WERI-Rb-1 (cell line): ENCODE measurements at places on chromosomes 3 and 15.

GRCh38 chr3:10726787-10727186, 89.2 kb upstream of the SLC6A11 start:
- no peak for DNase-seq

DNA sequence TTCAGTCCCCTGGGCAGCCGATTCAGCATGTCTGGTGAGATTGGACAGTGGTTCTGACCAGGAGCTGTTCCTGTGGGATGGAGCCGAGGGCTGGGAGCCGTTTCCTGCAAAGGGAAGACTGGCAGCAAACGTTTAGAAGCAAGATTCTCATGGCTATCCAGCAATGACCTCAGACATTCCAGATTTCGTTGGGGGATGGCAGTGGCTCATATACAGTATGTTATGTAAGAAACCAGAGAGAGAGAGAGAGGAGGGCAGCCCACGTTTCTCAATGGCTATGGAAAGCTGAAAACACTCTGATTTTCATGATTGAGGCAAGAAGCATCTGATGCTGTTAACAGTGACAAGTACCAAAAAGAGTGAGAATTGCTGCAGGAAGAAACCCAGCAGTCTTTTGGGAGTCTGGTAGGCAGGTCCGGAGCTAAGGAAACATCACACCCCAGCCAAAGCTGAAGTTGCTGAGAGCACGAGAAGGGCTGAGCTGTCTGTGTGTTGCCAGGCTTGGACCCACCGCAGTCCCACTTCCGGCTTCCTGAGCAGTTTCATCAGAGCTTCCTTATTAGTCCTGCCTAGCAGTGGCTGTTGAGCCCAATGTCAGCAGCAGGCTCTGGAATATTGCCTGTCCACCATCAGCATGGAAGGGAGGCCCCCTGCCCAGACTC, 25.6 kb upstream of the VPS8 start:
- no peak for DNase-seq

- DNase-seq = no peak
Measured at GRCh38 chr3:46714728-46715506, 2.8 kb downstream of the PRSS50 start.

DNA sequence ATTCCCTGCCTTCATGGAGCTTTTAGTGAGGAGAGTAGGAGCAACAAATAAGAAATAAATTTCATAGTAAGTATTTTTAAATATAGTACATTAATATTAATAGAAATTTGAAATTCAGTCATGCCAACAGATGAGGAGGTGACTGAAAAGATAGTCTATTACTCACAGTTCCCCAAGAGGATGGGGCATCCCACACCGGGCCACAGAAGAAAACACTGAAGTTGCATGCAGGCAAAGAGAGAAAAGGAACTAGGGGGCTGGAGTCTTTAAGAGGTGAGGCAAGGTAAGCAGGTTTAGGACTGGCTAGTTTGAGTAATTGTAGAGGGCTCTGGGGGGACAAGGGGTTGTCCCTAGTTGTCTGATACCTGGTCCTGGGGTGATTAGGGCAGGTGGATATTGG, 120.1 kb upstream of the UMPS start:
- no peak for DNase-seq

DNA sequence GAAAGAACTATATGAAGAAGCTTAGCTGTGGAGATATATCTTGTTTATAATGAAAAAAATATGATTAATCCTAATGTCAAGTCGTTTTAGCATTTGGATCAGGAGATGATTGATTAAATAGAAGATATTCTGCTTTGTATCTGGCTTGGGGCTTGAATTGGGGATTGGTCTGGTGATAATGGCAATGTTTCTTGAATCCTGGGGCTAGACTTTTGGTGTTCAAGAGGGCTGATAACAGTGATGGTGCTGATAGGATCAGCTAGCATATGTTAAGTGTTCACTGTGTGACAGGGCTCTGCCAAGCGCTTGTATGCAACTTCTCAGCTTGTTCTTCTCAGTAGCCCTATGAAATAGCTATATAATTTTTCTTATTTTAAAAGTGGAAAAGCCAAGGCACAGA, 20.2 kb downstream of the CNOT10 start:
- no peak for DNase-seq

DNA sequence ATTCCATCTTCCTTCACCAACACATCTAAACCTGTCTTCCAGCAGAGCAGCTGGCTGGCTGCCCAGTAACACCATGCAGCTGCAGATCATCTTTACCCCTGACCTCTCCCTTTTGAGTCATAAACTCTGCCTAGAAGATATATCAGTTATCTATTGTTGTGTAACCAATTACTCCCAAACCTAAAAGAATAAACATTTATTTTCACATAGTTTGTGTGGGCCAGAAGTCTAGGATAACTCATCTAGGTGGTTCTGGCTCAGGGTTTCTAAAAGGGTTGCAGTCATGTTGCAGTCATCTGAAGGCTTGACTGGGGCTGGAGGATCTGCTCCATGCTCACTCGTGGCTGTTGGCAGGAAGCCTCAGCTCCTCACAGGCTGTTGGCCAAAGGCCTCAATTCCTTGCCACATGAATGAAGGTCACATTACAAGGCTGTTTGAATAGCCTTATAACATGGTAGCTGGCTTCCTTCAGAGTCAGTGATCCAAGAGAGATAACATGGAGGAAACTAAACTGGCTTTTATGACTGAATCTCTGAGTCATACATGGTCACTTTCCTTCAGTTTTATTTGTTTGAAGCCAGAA, 92.8 kb downstream of the GOLIM4 start:
- no peak for DNase-seq

GRCh38 chr3:38029400-38030125, at the start of gene PLCD1:
Gene PLCD1, minus strand, starts transcription at chr3:38029642. Its CDS starts 103 bp downstream, at chr3:38029539.
- DNase-seq = no peak

DNA sequence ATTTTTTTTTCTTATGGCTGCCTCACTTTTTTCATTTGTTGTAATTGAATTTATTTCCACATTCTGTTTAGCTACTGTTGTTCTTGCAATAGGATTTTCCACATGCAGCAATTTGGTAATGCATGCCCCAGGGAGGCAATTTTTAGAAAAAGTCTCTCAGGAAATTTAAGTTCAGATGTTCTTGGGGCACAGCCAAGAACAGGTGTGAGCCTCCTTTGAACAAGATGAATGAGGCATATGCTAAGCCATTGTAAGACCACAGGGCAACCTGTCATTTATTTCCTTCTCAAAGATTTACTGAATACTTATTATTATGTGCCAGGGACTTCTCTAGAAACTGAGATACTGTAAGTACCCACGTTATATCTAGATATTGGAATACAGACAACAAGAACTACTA, 549.5 kb downstream of the DIPK2A start:
- no peak for DNase-seq

- DNase-seq = no peak
Measured at GRCh38 chr3:40504636-40505430, 1.0 kb upstream of the ZNF620 start.

GRCh38 chr3:27590437-27591298, 106.5 kb upstream of the SLC4A7 start:
- DNase-seq = no peak

GRCh38 chr3:140219923-140220452, 285.0 kb downstream of the CLSTN2 start:
- no peak for DNase-seq

GRCh38 chr3:24415824-24416223, 78.8 kb downstream of the THRB start:
- DNase-seq = no peak

GRCh38 chr3:99881121-99881524, 63.5 kb downstream of the CMSS1 start:
- no peak for DNase-seq

GRCh38 chr3:124810970-124811369, 76.2 kb downstream of the ITGB5 start:
- no peak for DNase-seq

- DNase-seq = no peak
Measured at GRCh38 chr3:125148836-125149235, 63.7 kb downstream of the SLC12A8 start.

GRCh38 chr3:182786564-182787196, 6.6 kb upstream of the ATP11B start:
- DNase-seq = no peak

DNA sequence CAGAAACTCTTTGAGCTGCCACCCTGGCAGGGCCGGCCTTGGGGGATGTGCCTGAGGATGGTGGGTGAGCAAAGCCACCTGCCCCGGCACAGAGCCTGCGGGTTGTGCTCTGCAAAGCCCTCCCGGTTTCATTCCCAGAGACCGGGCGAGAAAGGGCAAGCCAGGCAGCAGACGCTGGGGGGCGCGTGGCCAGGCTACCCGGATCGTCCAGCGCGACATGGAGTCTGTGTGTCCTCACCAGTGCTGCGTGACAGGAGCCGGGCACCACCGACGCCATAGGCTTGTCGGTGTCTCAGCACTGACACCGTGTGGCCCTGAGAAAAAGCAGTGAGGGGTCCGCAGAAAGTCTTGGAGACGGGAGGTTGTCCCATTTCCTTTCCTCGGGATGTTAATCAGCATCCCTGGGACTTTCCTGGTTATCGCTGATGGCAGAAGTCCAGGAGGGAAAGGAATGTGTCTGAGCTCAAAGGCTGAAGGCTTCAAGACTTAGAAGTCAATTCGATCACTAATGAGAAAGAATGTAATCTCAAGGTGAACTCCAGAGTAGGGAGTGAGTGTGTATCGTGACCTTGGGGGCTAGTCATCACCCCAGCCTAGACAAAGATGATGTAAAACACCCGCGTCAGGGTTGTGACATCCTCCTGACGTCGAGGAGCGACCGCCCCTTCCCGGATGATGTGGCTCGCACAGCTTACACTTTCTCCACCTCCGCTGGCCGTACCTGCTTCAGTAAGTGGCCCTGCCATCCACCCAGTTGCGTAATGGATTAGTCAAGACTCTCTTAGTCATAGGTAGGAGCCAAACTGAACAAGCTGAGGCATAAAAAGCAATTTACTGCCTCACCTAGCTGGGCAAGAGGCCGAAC, 36.3 kb upstream of the PLA2G4E start:
- DNase-seq = peak; percentile 94

- DNase-seq = no peak
Measured at GRCh38 chr3:59444294-59444671, 394.5 kb upstream of the CFAP20DC start.

- DNase-seq = no peak
Measured at GRCh38 chr3:55702822-55703221, 215.7 kb upstream of the WNT5A start.

- DNase-seq = no peak
Measured at GRCh38 chr3:41210966-41211365, 11.7 kb downstream of the CTNNB1 start.

DNA sequence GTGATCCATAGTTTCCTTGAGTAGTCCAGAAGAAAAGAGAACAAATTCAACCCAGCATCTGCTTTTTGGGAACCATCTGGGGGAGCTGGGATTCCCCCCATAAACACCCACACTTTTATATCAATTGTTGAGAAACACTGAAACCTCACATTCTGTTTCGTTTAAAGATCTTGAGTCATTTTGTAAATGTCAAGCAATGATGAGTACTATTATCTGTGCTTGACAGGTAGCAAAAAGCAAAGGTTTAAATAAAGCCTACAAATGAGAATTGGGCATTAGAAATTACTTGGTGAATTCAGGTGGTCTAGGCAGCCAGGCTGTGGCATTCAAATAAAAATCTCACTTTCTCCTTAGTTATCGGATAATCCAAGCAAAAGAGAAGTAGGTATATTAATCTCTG, 75.7 kb downstream of the TMEM266 start:
- no peak for DNase-seq

GRCh38 chr15:69126054-69126469, 34.4 kb upstream of the GLCE start:
- no peak for DNase-seq

DNA sequence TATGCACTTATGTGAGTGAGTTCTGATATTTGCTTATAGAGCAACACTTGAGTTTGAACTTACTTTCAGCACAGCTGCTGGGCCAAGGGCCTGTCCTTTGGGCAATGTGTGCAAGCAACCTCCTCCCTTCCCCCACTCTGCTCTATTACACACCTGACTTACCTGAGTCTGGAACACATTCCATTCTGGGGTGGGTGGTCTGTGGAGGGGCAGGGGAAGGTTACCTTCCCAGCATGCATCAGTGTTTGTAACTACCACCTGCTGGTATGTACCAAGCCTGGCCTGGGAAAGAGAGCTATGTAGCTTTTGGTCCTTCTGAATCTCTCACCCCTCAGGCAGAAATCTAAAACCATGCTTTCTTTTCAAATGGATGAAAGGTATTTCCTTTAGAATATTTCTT, 103.0 kb downstream of the ISL2 start:
- DNase-seq = no peak

DNA sequence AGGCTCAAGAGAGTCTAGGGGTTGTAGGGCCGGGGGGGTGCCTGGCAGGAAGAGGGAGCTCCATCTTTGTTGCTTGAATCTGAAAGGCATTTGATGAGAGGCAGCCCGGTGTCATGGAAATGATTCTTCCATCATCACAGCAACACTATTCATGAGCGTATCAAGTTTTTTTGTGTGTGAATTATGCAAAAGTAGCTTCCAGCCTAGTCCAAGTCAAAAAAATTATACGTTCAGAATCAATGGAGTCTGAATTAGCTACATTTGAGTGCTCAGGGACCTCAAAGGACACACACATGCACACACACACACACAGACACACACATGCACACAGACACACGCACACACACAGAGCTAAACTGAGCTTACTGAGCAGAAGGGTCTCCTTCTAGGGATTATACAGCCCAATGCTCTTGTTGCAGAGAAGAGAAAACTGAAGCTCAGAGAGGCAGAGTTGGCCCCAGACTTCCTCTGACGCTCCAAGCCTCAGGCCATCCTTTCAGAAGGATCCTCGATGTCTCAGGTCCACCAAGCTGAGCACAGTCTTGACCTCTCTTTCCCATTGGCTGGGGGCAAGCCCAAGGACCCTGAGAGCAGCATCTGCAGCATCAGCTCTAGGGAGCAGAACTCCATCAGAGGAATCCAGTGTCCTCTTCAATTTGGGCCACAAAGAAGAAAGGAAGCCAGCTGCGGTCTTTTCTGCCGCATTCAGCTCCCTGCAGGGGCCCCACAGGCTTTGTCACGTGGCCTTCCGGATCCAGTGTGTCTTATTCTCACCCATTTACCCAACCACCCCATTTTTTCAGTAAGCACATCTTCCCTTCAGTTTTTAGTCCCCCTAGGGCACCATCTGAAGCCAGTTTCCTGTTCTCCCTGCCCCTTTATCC, 228.0 kb downstream of the UACA start:
- DNase-seq = no peak
